ENCODE measurements at places on chromosomes 11 and 22.

- DNase-seq, result no peak
Observed at GRCh38 chr11:42800041-42800440, 511.8 kb upstream of the API5 start.

DNA sequence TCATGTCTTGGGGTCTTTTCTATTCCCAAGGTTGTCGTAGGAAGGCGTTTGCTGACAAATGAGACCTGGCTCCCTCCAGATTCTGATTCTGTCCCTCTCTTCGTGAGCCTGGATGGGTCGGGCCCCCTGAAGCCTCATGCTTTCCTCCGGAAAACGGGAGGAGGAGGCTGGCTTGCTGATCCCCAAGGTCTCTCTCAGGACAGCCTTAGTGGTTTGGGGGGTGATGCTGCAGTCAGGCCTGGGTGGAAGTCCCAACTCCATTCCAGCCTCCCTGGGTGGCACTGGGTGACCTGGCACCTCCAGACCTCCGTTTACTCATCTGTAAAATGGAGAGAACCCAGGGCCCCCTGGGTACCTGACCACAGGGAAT, 23.4 kb upstream of the SMIM38 start:
- no peak for DNase-seq

- no peak for DNase-seq
Observed at GRCh38 chr22:37862570-37863325, 13.5 kb downstream of the EIF3L start.

GRCh38 chr11:65366340-65366773, 11.8 kb downstream of the TIGD3 start:
- no peak for DNase-seq

- no peak for DNase-seq
Observed at GRCh38 chr11:61392981-61393595, 701 bp downstream of the TMEM216 start.

DNA sequence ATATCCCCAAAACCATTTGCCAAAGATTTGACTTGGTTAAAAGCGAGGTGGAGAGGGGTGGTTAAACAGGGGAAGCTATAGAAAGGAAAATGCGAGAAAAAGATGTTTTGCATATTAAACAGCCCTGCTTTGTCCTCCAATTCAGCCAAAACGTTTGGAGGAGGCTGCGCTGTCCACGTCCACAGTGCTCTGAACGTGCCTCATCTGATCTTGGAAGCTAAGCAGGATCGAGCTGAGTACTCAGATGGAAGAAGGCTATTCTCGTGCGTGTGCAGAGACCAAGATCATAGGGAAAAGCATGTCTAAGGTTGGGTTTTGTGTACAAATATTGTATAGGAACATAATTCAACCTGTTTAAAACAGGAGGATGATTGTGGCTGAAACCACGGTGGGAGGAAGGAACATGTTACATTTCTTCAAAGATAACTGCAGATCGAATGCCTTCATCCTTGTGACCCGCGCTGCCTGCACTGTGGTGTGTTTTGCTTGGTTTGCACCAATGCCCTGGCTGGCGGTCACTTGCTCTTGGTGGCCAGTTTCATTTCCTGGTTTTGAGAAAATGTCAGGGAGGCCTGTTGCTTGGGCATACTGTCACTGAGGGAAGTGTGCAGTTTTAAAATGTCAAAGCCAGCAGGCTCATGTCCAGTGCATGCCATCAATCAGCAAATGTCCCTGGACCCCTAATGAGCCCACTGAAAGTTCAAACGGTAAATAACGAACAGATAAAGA, 40.4 kb downstream of the FLI1 start:
- DNase-seq, result no peak

DNA sequence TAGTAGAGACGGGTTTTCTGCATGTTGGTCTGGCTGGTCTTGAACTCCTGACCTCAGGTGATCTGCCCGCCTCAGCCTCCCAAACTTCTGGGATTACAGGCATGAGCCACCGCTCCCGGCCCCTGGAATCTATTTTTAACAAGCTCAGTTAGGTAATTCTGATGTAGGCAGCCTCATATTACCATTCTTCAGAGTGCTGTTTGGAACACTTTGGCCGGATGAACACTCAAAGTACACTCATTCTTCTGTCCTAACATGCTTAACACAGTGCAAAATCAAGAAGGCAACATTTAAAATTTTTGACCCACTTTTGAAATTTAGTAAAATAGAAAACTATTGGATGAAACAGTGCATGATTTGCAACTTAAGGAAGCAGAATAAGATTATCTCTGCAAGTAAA, 586.7 kb upstream of the CHORDC1 start:
- no peak for DNase-seq
